Activated CD8-positive, alpha-beta memory T cell treated with anti-CD3 and anti-CD28 coated beads for 24 hours (primary cell): ENCODE measurements at places on chromosomes 16 and 17.

GRCh38 chr16:88743693-88744576 is 37.6 kb downstream of the CTU2 start:
- DNase-seq = peak; percentile 90

DNA sequence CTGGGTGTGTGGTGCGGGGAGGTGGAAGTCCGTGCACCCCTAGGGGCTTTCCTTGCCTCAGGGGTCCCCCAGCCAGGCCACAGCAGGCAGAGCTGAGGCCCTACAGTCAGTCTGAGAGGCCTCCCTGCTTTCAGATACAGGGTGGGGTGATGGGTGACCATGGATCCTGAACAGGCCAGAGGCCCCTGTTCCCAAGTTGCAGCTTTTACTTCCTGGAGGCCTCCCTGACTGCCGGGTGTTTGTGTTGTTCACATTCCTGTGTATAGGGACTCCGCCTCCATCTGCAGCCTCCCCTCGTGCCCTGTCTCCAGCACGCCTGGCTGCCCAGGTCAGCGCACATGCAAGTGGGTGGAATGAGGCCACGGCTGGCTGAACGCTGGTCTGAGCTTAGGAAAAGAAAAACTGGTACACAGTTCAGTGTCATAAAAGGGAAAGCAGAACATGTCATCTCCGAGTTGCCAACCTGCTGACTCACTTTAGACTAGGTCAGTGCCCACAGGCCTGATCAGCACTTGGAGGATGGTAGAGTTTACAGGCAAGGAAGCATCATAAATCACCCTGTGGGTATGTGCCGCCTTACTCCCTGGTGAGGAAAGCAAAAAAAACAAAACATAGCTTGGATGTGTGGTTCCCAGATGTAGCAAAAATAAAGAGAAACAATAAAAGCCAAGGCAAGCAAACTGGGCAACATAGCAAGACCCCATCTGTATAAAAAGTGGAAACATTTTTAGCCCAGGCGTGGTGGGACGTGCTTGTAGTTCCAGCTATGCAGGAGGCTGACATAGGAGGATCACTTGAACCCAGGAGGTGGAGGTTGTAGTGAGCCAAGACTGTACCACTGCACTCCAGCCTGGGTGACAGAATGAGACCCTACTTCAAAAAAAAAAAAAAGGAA is 6.2 kb upstream of the SLC7A6 start:
- no peak for DNase-seq

GRCh38 chr17:3594051-3594800 is 15.0 kb downstream of the TRPV1 start:
- DNase-seq = no peak

DNA sequence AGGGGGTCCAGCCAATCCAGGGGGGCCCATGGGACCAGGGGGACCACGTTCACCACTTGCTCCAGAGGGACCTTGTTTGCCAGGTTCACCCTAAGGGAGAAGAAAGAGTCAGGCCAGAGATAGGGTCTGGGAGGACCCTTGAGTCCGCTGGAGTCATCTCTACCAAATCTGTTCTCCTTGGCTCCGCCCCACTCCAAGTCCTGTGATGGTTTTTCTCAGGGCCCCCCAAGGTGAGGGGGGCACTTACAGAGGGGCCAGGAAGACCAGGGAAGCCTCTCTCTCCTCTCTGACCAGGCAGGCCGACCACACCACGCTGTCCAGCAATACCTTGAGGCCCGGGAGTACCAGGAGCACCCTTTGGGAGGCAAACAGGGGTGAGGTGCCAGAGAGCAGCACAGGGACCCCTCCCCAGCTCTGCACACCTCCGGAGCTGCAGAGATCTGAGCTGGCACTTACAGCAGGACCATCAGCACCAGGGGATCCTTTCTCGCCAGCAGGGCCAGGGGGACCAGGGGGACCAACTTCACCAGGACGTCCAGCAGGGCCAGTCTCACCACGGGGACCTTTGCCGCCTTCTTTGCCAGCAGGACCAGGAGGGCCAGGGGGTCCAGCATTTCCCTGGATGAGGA is 12.4 kb downstream of the COL1A1 start:
- no peak for DNase-seq

DNA sequence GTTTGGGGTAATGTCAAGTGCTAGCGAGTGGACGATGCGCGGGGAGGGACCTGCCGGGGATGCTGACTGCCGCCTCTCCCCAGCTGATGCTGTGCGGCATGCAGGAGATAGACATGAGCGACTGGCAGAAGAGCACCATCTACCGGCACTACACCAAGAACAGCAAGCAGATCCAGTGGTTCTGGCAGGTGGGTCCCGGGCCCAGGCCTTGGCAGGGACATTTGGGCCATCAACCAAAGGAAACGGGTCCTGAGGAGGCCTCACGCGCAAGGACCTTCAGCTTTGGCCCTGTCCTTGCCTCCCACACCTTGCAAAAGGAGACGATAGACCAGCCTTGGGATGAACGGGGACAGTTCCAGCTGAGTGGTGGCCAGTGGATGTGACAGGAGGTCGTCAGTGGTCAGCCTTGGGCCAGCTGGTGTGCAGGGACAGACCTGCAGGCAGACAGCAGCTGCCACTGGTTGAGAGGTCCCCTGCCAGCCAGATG is 13.6 kb upstream of the CLEC18A start:
- no peak for DNase-seq

GRCh38 chr16:22360963-22361659 is 13.3 kb downstream of the CDR2 start:
- no peak for DNase-seq

GRCh38 chr17:77325577-77326075 is 184.9 kb downstream of the SEC14L1 start:
- DNase-seq = no peak

GRCh38 chr17:47239967-47240651 is 13.5 kb upstream of the ITGB3 start:
- DNase-seq = no peak

DNA sequence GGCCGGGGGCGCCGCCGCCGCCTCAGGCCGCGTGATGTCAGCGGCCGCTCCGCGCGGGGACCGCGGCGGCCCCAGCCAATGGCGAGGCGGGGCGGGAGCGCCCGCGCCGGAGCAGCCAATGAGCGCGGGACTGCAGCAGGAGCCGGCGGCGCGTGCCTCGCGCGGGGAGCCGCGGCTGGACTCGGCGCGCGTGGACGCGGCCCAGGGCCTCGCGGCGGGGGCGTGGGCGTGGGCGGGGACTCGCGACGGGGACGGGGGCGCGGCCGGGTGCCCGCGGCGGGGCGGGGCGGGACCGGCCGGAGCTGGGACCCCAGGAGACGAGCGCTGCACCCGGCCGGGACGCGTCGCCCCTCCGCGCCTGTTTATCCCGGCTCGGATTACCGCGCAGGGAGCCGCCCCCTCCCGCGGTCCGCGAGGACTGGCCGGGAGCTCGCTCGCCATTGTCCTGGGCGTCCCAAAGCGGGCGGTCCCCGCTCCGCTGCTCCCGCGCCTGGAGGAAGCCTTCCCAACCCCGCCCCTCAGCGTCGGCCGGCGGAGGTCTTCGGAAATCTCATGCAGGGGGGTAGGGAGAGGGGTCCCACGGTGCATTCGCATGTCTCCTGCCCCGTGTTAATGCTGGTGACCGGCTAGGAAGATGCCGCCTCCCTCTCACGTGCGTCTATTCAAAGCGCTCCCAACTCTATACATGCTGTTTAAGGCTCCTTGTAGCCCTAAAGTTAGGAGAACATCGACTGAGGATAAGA is at the start of gene RNF157:
RNF157 (minus strand) TSS at position 33 of the 743 bp plus-strand sequence. CDS start 253 bp downstream, outside the sequence.
- DNase-seq = peak; percentile 83

- DNase-seq = no peak
Observed at GRCh38 chr17:45042346-45043120, 8.9 kb downstream of the DCAKD start.

DNA sequence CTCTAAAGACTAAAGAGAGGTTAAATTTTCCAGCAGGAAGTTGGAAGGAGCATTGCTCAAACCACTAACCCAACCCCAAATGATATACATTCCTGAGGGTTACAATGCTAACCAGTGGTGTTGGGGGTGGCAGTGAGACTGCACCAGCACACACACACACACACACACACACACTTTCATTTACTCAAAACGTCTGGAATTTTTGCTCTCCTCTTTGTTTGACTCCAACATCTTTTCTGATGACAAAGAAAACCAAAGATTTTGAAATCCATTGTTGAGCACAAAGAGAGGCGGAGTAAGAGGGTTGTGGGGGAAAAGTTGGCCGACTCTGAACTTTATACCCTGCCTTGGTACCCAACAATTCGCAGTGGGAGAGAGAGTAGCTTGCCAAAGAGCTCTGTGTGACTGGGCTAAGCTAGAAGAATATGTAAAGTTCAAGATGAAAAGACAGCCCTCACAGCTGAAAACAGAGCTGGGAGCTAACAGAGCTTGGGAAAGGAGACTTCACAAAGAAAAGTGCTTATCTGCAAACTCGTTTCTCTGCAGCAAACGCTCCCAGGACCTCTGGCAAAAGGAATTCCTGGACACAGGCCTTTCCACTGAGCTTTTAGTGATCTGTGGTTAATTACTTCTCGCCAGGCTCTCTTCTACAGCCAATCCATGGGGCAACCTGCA is 426.0 kb upstream of the CDH11 start:
- no peak for DNase-seq

DNA sequence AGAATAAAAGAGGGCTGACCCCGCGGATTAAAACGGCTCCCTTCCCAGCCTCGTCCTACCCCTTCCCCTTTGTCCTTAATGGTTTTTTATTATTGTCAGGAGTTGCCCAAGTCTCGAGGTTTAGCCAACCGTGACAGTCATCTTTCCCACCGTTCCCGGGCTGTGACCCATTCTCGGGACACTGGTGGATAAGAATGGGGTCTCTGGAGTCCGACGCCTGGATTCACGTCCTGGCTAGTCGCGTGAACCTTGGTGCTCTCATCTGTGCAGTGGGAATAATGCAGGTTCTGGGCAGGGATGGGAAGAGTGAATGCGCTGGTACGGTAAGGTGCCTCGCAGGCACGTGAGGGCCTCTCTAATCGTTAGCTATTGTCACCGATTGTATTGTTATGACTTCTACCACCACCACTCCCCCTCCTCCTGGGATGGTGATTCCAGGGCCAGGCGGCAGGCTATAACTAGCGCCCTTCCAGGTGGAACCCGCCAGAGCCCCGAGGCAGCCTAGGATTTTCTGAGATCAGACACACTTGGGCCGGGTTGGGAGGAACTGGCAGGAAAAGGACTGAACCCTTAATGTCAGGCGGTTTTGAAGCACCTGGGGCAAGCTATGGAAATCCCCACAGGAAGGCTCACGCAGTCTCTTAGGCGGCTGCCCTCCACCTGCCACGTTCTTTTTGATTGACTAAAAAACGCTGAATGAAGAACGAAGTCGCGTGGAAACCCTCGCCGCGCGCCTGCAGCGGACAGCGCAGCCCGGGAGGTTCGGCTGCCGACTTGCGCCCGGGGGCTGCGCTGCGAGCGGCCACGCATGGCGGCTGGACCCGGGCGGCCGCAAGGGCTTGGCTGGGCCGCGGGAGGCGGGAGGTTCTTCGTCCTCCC is 2.7 kb downstream of the HS3ST3B1 start:
- peak; percentile 79 for DNase-seq

DNA sequence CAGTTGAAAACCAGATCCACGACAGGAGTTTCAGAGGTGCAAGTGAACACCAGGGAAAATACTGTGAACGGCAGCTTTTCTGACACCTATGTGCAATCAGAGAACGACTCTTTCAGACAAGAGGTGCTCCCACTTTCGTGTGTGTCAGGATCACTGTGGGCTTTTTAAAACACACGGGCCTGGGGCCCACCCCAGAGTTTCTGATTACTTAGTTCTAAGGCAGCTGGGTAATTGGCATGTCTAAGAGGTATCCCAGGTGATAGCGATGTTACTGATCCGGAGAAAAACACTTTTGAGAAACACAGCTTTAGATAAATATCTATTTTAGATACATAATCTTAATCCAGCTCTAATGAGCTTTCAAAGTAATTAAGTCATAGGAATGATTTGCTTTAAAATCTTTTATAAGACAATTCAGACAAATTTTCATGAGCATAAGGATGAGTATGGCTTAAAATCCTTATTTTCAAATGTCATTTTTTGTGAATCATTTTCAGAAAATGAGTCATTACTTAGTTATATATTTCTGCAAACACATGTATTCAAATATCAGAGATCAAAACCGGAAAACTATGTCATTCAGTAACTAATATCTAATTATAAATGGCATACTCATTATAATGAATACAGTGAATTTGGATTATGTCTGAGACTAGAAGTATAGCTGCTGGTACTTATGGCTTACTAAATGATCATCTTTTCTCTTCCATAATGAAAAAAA is 217.9 kb upstream of the PSMD7 start:
- no peak for DNase-seq

GRCh38 chr16:67720236-67720635 is 1.1 kb upstream of the GFOD2 start:
- DNase-seq = no peak

GRCh38 chr17:75819116-75819515 is 25.1 kb downstream of the UNC13D start:
- no peak for DNase-seq

- DNase-seq = peak; percentile 72
Observed at GRCh38 chr17:49434821-49435670, 20.4 kb upstream of the PHB1 start.

DNA sequence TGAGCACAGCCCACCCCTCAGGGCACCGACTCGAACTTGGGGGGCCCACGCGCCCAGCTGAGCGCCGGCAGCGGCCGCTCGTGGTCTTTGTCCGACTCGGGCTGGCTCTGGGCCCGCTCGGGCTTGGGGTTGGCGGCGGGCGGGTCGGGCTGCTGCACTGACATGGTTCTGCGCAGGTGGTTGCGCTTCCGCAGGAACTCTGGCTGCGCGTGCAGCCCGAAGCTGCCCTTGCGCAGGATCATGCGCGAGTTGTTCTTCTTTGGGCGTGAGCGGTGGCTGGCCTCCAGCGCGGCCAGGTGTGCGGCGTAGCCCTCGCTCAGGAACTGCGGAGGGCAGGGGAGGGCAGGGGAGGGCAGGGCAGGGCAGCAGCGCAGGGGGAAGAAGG is 11.1 kb downstream of the PIMREG start:
- DNase-seq = peak; percentile 75

GRCh38 chr16:72962347-72962746 is 85.6 kb downstream of the ZFHX3 start:
- DNase-seq = no peak

GRCh38 chr16:89669755-89670154 is 12.1 kb downstream of the SPATA33 start:
- no peak for DNase-seq

DNA sequence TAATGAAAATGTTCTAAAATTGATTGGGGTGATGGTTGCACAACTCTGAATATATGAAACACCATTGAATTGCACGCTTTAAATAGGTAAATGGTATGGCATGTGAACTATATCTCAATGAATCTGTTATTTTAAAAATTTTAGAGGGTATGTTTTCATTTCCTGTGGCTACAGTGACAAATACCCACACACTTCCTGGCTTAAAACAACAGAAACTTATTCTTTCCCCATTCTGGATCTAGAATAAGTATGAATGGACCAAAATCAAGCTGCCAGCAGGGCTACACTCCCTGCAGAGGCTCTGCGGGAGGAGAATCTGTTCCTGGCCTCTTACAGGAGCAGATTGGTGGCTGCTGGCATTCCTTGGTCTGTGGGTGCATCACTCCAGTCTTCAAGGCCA is 11.3 kb upstream of the PECAM1 start:
- DNase-seq = no peak

GRCh38 chr16:50474138-50474537 is 74.1 kb upstream of the NKD1 start:
- no peak for DNase-seq

GRCh38 chr16:21645261-21645721 is 7.1 kb downstream of the IGSF6 start:
- DNase-seq = peak; percentile 69
